ENCODE measurements at places on chromosomes 16 and 17.

DNA sequence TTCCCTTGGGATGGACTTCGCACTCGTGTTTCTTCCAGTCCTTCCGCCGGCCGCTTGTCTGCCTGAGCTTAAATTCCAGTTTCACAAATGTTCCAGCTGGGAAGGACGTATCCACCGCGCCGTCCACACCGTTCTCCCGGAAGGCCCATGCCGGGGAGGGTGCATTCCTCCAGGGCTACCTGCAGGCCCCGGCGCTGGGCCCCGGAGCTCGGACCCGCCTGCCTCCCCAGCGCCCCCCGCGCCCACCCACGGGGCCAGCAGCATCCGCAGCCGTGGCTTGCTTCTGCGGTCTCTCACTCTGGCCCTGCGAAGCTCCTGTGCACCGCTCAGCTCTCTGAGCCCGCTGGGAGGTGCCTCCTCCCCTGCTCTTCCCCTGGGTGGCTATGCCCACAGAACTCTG, 2084.1 kb downstream of the TP53TG3F start:
- DNase-seq = no peak

DNA sequence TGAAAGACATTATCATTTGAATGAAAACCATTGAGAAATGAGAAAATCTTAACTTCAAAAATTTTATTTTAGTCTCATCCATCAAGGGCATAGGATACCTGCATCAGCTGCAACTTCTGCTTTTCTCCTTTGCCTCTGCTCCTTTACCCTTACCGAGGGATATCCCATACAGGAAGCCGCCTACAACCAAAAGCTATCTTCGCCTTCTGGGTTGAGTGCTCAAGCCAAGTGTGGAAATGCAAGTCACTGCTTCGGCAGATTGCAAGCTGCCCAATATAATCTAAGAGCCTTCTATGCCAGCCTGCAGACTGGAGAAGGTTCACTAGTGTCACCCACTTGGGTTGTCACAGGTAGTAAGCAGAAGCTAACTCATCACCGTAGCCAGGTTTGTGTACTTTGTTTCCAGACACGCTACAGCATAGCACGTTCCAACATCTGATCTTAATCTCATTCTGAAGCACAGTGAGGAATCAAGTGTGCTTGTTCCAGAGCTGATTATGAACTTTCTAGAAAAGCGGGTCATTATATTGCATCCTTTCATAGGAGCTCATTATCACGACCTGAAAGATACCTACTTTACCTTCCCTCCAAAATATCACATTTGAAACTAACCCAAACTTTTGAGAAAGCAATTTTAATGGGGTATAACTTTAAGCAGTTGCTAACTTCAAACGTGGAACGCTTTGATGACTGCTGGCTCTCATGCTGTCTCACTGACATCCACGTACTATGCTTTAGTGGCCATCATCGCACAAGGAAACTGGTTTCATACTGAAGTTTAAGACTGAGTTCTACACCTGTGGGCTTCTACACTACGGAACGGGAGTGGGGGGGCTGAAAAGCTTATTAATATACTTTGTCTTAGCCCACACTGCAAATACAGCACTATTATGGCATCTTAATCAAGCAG, 8.0 kb upstream of the UNK start:
- DNase-seq = no peak

DNA sequence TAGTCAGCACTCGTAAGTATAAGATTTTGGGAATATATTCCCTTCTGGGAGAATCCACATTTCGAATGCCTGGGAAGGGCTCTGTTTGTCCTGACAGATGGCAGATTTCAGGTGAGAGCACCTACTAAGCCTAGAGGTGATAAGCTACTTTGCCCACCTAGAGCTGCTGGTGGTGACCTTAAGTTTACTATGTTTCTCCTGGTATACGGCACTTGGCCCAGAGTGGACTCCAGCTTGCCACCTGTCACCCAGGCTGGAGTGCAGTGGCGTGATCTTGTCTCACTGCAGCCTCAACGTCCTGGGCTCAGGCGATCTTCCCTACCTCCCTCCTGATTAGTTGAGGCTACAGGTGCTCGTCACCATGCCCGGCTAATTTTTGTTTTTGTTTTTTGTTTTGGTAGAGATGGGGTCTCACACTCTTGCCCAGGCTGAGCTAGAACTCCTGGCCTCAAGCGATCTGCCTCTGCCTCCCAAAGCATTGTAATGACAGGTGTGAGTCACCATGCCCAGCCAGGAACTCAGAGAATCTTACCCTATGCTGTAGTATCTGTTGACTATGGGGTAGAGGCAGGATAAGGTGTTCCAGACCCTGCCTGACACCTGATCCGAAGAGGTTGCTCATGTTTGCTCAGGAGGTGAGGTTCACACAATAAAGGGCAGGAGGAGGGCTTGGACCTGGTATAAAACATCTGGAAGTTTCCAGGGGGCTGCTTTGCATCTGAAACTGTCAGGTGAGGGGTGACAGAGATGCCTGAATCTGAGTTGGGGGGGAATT, at the start of gene ZG16:
TSS of gene ZG16 (plus strand) at position 681 of the 775 bp plus-strand sequence. CDS start 1,011 bp downstream, outside the sequence.
- no peak for DNase-seq

DNA sequence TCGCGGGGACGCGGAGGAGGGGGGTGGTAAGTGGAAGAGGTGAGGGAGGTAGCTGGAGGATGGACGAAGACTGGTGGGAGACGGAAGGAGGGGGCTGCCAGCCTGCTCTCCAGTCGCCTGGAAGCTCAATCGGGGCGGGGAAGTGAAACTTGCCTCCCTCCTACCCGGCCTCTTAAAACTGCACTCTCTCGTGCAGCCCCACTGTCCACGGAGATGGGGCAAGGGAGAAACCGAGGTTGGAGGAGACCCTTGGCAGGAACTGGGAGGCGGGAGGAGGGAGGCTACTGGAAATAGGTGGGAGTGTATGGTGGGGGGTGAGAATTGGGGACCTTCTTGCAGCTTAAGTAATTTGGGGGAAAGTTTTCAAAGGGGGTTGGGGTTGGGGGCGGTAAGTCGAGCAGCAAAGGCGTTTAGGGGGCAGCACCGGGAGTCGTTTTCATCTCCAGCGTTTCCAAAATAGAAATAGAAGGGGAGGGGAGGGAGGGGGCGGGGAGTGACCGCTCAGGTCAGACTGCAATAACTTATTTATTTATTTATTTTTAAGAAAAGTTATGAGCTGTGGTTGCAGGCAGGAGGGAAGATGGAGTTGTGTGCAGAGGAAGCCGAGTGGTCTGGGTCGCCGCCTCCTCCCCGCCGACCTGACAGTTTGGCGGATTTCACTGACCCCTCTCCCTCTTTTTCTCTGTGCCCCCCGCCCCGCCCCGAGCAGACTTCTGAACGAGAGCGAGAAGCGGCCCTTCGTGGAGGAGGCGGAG, 1.4 kb downstream of the SOX9 start:
- DNase-seq = peak; percentile 36

DNA sequence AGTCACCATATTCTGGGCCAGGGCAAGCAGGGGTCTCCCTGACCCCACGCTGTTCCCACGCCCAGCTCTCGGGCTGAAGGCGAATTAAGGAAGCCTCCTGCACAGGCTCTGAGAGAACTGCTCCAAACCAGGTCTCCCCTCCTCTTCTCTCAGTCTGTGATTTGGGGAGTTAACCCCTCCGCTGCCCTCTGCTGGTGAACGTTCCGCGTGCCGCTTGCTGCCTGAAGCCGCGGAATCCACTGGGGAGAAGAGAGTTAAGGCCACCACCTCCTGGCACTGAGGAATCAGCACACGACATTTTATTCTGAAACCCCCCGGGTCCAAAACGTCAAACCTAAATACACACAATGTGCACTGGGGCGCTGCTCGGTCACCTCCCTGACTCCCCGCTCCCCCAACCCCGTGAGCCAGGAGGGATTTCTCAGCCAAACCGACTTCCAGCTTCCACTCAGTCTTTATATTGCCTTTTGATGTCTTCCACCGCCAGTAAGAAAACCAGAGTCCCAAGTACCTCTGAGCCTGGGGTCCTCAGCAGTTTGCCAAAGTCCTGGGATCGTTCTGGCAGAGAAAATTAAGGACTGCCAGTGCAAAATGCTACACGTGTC, 54.4 kb upstream of the RCVRN start:
- peak; percentile 60 for DNase-seq

- DNase-seq = no peak
Observed at GRCh38 chr17:43356999-43357398, 41.8 kb upstream of the ARL4D start.

DNA sequence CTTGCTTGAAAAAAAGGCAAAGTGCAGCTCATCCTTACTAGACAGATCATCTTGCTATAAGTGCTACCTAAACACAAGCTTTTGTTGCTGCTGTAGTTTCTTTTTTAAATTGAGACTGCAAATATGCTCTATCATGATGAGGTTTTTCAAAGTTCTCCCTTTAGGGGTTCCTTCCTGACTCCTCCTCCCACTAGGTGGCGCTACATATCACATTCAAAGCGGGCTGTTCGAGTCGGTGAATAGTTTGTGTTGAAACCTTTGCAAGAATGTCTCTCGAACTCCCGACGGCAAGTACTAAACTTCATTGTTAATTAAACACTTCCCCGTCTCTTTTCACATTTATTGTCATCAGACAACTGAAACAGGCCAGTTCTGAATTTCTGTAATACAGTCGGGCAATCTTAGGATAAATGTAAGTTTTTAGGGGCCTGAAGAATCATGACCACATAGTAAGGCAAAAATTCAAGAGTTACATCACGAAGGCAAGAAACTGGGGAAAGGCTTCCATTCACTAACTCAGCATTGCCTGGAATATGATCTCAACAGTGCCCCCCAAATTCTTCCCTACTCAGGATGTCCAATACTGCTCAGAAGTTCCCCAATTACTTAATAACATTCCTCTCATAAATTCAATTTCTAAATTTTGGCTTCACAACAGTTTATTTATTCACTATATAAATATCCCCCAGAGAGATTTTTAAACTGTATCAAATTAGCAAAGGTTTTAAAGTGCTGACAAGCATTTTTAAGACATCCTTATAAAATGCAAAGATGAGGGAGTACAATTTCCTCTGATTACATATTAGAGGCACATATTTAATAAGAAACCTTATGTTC, 6.7 kb downstream of the HS3ST3A1 start:
- peak; percentile 41 for DNase-seq

- no peak for DNase-seq
Observed at GRCh38 chr16:49463529-49463928, 89.9 kb downstream of the C16orf78 start.

DNA sequence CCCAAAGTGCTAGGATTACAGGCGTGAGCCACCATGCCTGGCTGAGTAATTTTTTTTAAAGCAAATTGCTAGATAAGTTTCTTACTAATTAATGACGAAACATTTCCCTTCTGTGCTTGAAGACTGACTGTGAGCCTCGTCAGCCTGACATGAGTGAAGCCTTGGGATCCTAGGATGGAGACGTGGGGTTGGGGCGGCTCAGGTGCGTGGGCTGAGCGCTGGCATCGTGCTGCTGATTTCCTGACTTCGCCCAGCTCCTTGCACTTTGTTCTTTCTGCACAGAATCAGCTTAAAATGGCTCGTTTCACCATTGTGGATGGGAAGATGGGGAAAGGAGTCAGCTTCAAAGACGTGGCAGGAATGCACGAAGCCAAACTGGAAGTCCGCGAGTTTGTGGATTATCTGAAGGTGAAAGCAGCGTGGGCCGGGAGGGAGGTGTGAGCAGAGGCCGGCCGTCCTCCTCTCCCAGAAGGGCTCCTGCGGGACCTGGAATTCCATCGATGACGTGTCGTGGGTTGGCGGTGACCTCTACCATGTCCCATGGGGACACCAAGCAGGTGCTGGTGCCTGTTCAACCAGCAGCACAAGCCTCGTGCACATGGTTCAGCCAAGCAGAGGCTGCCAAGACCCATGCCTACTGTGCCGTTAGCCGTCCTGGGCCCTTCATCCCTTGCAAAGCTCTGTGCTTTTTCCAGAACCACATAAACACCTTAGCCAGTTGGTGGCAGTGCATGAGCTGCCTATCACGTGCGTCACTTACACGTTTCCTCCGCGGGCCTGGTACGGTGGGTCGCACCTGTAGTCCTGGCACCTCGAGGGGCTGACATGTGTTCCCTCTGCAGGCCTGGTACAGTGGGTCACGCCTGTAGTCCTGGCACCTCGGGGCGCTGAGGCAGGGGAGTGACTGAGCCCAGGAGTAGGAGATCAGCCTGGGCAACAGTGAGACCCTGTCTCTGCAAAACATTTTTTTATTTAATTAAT, 22.5 kb downstream of the SPG7 start:
- no peak for DNase-seq

DNA sequence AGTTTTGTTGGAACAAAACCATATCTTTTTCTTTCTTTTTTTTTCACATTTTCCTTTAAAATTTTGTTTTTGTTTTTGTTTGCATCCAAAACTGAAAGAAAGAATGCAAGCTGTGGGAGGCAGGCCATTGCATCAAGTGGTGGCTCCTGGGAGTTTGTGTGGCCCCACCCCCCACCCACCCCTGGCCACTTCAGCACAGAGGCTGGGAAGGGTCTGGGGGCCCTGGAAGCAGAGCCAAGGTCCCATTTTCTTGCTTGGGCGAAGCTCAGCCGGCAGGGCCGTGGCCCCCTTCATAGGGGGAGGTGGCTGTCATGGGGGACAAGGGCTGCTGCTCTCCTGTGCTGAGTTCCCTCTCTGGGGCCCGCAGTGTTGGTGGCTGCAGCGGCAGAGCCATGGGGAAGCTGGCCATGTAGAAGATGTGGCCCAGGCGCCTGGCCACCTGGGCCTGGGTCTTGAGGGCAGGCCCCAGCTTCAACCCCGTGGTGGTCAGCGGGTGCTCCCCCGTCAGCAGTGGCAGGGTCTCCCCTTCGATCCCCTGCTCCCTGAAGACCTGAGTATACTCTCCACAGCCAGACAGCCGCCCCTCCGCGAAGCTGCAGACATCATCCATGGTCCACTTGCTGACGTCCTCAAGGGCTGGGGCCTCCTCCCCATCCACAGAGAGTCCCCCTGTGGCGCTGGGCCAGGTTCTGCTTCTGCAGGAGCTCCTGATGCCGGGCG, 19.8 kb downstream of the PAFAH1B1 start:
- DNase-seq = peak; percentile 43

All from left ventricle myocardium superior (tissue), 1 donor.